Lower leg skin (tissue), 4 donors: ENCODE measurements at places on chromosomes 1 and 21. TPM values are rescaled to one million over a fixed set of nuclear protein-coding genes. Genes with fewer than 3 reads are reported as not detected.
A peak's percentile ranks its signal among the peaks of the same experiment; 100 is the strongest.

DNA sequence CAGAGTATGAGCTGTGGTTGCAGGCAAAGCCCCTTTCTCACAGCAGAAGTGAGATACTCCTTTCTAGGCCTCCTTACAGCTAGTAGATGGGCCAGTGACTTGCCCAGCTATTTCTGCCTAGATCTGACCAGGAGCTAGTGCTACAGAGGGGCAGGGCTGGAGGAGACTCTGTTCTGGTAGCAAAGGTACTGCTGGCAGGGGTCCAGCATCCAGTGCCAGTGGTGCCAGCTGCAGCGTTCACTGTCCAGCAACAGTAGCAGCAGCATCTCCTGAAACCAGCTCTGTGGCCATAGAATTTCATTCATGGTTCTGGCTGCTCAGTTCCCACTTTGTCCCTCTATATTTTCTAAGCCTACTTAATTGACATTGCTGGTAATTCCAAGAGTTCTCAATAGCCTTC, 62.5 kb upstream of the CNN3 start:
- no peak for DNase-seq

Gene AMY2B
- 16.9 TPM for total RNA-seq

Gene BNIPL
- 241 TPM for total RNA-seq

DNA sequence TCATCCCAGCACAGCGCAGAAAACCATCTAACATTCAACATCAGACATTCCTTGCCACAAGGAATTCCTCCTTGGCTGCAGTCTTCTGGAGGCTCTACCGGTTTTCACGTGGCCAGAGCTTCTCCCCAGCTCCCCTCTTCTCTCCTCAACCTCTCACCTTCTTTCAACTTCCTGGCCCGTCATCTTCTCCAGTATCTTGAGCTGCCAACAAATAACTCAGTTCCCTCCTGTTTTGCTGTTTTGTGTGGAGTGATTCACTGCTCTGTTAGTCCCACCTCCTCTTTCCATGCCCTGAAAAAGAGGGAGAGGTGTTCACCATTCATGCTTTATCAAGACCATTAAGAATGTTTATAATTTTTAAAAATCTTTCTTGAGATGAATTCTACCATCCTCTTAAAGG, 32.6 kb downstream of the PIGM start:
- no peak for DNase-seq

DNA sequence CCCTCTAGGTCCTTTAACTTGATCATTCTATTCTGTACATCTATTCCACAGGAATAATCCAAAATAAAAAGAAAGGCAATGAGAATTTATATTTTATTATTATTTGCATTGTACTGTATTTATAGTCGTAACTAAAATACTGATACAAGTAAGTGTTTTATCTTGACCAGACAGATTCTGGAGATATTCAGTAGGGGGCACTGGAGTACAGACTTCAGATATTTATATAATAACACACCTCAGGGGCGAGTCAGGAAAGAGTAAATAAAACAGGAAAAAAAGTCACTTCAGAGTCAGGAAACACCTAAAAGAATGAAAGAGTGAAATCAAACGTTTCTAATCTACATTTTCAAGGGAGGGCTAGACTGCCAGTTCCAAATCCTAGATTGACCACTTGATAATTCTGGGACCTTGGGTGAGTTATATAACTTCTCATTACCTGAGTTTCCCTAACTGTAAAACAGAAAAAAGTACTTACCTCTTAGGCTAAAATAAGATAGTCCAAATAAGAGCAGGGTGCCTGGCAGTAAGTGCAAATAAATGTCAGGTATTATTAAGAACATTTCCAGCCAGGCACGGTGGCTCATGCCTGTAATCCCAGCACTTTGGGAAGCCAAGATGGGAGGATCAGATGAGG, 31.1 kb upstream of the MTF1 start:
- no peak for DNase-seq

DNA sequence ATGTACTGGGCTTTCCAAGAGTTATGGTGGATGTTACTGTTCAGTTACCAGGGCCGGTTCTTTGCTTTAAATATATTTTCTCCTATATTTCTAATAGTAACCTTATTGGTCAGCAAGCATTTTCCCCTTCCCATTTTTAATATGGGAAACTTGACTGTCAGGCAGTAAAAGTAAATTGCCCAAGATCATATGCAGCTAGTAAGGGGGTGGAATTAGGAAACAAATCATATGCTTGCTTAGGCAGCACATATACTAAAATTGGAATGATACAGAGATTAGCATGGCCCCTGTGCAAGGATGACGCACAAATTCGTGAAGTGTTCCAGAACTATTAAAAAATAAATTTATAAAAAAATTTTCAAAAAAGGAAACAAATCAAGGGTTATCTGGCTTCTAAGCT, 73.9 kb downstream of the PATJ start:
- DNase-seq = no peak

GRCh38 chr1:12415038-12415466, 185.2 kb downstream of the VPS13D start:
- no peak for DNase-seq

DNA sequence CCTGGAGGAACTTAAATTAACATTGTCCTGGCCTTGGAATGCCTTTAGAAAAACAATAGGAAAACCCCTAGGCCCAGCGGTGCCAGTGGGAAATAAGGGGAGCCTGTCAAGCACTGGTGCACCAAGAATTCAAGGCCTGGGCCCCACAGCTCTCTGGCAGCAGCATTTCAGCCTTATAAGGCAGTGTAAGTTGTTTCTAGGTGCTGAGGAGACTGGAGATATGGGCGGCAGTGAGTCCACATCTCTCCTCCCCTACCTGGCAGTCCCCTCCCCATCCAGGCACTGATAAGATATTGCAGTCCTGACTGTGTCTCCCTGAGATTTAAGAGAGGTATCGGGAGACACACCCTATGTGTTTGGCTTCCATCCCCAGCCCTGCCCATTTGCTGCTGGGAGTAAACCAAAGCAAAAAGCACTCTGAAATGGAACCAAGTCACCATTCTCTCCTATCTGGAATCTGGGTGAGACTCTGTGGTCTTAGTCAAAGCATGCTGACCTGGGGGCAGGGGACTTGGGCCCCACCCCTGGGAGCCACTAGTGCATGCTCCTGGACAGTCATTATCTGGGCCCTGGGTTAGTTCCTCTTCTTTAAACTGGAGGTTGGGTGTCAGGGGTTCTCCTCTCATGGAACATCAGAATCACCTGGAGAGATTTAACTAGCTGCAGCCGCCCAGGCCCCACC, 30.5 kb downstream of the DEGS1 start:
- peak; percentile 52 for DNase-seq
